HCT116 (cell line): ENCODE measurements at places on chromosomes 12 and 14. TPM values are rescaled to one million over a fixed set of nuclear protein-coding genes. Genes with fewer than 3 reads are reported as not detected.

DNA sequence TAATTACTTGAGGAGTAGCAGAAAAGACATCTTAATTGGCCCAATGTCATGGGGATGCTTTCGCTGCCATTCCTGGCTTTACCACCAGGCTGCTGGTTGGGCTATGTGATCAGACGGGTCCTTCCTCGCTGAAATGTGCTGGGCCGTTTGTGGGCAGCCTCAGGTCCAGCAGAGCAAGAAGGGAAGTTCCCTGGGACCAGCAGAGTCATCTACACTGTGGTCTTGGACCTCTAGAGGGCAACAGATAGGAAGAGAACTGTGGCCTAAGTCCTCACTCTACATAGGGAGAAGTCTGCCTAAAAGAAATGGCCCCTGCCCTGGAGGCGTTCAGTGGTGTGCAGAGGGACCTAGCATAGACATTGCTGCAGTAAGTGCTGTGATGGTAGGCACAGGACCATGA, 10.9 kb downstream of the EVL start:
- peak; percentile 15 for DNase-seq
- no peak overlapping the region for H3K4me3 ChIP-seq
- no peaks in the 10 kb centered on the region for H3K27me3 ChIP-seq
- peaks cover 3% of the 10 kb centered on the region; the same call in 1 of the 2 replicates for H3K4me1 ChIP-seq
- no peaks in the 10 kb centered on the region for H3K36me3 ChIP-seq

GRCh38 chr12:64061868-64062375, 160.2 kb downstream of the KICS2 start:
- no peaks in the 10 kb centered on the region for H3K36me3 ChIP-seq
- H3K27me3 ChIP-seq = no peaks in the 10 kb centered on the region
- H3K4me3 ChIP-seq = no peak overlapping the region
- DNase-seq = no peak
- H3K27ac ChIP-seq = no peak overlapping the region
- H3K4me1 ChIP-seq = no peaks in the 10 kb centered on the region

DNA sequence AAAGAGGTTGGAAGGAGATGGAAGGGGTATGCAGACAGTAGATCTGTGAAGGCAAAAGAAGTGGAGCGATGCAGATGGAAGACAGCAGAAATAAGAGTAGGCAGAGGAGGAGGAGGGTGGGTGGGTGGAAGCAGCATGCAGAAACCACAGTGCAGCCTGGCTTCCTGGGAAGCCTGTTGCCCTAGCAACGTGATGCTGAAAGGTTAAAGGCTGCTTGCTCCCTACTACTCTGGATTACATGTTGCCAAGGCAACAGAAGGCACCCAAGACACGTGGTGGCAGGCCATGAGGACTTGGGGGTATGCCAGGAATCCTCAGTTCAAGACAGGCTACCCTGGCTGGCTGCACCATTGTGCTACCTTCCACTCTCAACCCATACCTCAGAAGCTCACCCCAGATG, 129.6 kb downstream of the GRIN2B start:
- DNase-seq = no peak
- H3K27ac ChIP-seq = no peak overlapping the region
- no peaks in the 10 kb centered on the region for H3K4me1 ChIP-seq
- no peak overlapping the region for H3K4me3 ChIP-seq
- no peaks in the 10 kb centered on the region for H3K36me3 ChIP-seq

- no peak for DNase-seq
- H3K4me1 ChIP-seq = peaks cover 12% of the 10 kb centered on the region
- H3K27ac ChIP-seq = no peak overlapping the region
- no peaks in the 10 kb centered on the region for H3K36me3 ChIP-seq
- H3K4me3 ChIP-seq = no peak overlapping the region
- no peaks in the 10 kb centered on the region for H3K27me3 ChIP-seq
Measured at GRCh38 chr14:58832095-58832521, 194.3 kb downstream of the DACT1 start.

GRCh38 chr14:105153331-105153731, 15.2 kb downstream of the JAG2 start:
- H3K36me3 ChIP-seq = peaks cover 9% of the 10 kb centered on the region; the same call in 1 of the 2 replicates
- no peak overlapping the region for H3K27ac ChIP-seq
- no peaks in the 10 kb centered on the region for H3K4me1 ChIP-seq

GRCh38 chr12:27534060-27534764, 10.2 kb downstream of the PPFIBP1 start:
- no peaks in the 10 kb centered on the region for H3K27me3 ChIP-seq
- no peak for DNase-seq
- no peak overlapping the region for H3K27ac ChIP-seq

DNA sequence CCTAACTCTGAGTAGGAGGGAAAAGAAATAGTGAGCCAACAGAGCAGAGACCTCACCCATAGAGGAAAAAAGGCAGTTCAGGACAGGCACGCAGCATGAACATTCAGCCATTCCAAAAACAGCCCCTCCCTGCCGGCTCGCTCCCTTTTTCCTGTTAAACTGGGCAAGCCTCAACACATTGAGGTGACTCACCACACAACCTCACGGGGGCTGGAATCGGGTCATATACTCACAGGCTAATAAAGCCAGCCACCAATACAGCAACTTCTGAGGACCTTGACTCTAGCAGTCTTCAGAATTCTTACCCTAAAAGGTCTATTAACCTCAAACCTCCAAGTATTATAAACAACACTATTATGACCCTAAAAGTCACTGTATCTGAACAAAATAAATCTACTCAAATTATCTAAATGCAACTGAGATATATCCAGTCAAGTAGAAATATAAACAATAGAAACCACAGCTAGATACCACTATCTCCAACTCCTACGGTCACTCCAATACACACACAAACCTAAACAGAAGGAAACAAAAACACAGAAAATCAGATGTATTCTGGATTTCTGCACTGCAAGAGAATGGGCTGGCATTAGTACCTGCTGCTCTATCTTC, 6.3 kb downstream of the YBX3 start:
- H3K36me3 ChIP-seq = peaks cover 53% of the 10 kb centered on the region
- H3K4me3 ChIP-seq = peak overlapping the region; percentile 13; the same call in 1 of the 2 replicates
- no peaks in the 10 kb centered on the region for H3K27me3 ChIP-seq
- DNase-seq = peak; percentile 75
- H3K4me1 ChIP-seq = peaks cover 63% of the 10 kb centered on the region

GRCh38 chr12:90925562-90925961, 29.4 kb downstream of the CCER1 start:
- no peak overlapping the region for H3K27ac ChIP-seq
- no peak for DNase-seq
- no peaks in the 10 kb centered on the region for H3K27me3 ChIP-seq
- no peaks in the 10 kb centered on the region for H3K36me3 ChIP-seq
- no peaks in the 10 kb centered on the region for H3K4me1 ChIP-seq

DNA sequence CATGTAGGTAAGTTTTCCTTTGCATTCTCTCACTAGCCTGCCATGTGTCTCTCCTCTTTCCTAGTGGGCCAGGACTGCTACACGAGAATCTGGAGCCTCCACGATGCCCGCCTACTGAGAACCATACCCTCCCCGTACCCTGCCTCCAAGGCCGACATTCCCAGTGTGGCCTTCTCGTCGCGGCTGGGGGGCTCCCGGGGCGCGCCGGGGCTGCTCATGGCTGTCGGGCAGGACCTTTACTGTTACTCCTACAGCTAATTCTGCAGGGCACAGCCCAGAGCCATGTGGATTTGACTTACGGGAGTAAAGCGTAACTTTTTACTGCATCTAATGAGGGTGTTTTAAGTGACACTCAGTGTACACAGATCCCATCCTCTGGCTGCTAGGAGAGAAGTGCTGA, 32.3 kb downstream of the DCAF4 start:
- no peak overlapping the region for H3K27ac ChIP-seq
- peaks cover 8% of the 10 kb centered on the region; the same call in 1 of the 2 replicates for H3K36me3 ChIP-seq
- no peak overlapping the region for H3K4me3 ChIP-seq
- H3K27me3 ChIP-seq = no peaks in the 10 kb centered on the region
- no peak for DNase-seq

- H3K36me3 ChIP-seq = peaks cover 70% of the 10 kb centered on the region
- DNase-seq = no peak
- H3K27me3 ChIP-seq = no peaks in the 10 kb centered on the region
- H3K4me1 ChIP-seq = no peaks in the 10 kb centered on the region
Measured at GRCh38 chr12:48696626-48697025, 14.6 kb upstream of the KANSL2 start.

DNA sequence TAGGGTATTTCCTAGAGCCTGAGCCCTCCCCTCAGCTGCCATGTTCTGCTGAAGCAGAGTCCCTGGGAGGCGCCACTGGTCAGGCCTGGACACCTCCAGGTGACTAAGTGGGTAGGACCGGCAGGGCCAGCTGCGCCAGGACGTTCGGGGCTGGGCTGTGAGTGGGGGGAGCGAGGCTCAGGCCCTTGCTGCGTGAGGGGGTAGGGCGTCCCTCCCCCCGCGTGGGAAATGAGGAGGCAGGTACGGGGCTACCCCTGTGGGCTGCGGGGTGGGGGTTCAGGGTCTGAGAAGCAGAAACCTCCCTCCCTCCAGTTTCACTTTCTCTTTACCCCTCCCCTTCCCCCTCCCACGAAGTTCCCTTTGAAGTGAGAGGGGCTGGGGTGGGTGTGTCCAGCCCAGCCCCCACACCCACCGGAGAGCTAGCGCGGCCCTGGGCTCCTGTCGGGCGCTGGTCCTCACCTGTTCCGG, 22.1 kb upstream of the KIF26A start:
- peak overlapping the region; percentile 48 for H3K4me3 ChIP-seq
- H3K4me1 ChIP-seq = peaks cover 63% of the 10 kb centered on the region
- peak overlapping the region; percentile 81 for H3K27ac ChIP-seq
- H3K27me3 ChIP-seq = no peaks in the 10 kb centered on the region
- DNase-seq = no peak

DNA sequence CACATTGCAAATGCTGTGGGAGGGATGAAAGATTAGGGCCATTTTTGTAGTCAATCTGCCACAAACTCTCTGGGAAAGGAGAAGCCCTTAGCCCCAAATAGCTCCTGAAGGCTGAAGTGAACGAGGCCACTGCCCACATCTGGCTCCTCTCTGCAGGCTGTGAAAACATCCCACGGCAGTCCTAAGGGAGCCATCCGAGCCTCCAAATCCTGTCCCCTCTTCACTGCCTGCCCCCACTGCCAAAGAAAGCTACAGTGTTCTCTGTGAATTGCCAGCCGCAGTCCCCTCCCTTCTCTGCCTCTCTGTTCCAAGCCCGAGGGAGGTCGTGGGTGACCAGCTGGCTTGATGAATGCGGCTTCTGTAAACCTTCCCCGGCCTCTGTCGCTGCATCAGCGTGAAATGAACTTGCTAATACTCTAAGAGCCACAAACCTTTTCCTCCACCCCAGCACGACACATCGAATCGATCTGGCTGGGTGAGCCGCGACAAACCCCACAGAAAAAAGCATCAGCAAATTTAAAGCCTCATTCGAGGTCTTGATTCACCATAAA, 180.7 kb upstream of the NRXN3 start:
- no peaks in the 10 kb centered on the region for H3K27me3 ChIP-seq
- no peaks in the 10 kb centered on the region for H3K36me3 ChIP-seq
- no peaks in the 10 kb centered on the region for H3K4me1 ChIP-seq
- DNase-seq = no peak
- H3K27ac ChIP-seq = no peak overlapping the region
- H3K4me3 ChIP-seq = no peak overlapping the region

- H3K27ac ChIP-seq = no peak overlapping the region
- no peak overlapping the region for H3K4me3 ChIP-seq
- H3K36me3 ChIP-seq = no peaks in the 10 kb centered on the region
- H3K4me1 ChIP-seq = 0 out of 2 replicates have a peak, but pooled peaks cover 3% of the 10 kb centered on the region
- no peak for DNase-seq
- no peaks in the 10 kb centered on the region for H3K27me3 ChIP-seq
Measured at GRCh38 chr14:60326274-60326673, 77.3 kb downstream of the PPM1A start.

GRCh38 chr14:23020143-23021128, 10.5 kb upstream of the C14orf93 start:
- H3K4me3 ChIP-seq = no peak overlapping the region
- no peak overlapping the region for H3K27ac ChIP-seq
- peaks cover 4% of the 10 kb centered on the region; the same call in 1 of the 2 replicates for H3K36me3 ChIP-seq
- no peaks in the 10 kb centered on the region for H3K27me3 ChIP-seq
- no peak for DNase-seq

DNA sequence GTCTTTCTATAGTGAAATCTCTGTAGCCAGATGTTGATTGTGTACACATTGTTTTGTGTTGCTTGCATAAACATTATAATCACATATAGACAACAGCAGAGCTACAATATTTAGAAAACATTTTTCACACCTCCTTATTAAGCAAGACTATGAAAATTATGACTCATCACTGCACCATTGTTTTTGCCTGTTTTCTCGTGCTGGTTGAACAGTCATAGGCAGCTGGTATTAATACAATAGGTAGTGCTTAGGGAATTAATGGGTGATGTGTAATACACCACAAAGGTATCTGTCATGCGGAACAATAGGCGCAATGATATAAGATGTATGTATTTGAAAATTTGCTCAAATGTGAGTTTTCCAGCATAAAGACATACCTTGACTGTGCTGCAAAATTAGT, 449.3 kb downstream of the FOXG1 start:
- no peaks in the 10 kb centered on the region for H3K27me3 ChIP-seq
- no peak overlapping the region for H3K27ac ChIP-seq
- no peaks in the 10 kb centered on the region for H3K4me1 ChIP-seq
- DNase-seq = no peak

DNA sequence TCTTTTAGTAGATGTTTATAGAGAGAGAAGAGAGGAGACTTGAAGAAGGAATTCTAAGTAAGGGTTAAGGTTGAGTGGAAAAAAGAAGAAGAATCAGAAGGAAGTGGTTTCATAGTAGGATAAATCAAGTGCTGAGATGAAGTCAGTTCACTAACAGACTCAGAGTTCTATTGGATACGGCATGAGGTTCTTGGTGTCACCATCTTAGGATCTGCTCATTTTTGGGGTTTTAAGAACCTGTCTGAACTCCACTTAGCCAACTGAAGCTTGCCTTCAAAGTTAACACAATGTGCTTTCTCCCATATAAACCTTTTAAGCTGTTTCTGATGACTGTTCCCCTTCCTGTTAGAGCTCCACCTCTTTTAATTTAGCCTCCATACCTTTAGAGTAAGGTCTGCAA, 152.6 kb downstream of the PRKCH start:
- no peak overlapping the region for H3K27ac ChIP-seq
- peaks cover 45% of the 10 kb centered on the region for H3K4me1 ChIP-seq
- DNase-seq = no peak
- H3K4me3 ChIP-seq = no peak overlapping the region
- no peaks in the 10 kb centered on the region for H3K36me3 ChIP-seq

DNA sequence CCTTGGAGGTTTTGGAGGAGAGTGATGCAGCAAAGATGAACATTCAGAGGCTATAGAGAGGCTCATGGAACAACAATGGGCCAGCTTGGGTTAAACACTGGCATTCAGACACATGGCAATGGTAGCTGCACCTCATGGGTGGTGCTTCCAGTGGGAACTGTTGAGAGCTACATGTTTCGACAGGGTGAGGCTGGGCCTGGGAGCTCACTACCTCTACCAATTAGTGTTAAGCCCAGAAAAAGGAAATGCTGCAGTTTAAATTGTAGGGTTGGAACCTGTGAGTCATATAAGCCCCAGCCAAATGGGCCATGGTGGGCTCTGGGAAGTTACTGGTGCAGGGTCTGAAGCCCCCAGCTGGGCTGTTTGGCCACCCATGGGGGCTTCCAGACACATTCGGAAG, 279.7 kb downstream of the ZFP36L1 start:
- no peak overlapping the region for H3K27ac ChIP-seq
- H3K27me3 ChIP-seq = no peaks in the 10 kb centered on the region
- H3K36me3 ChIP-seq = no peaks in the 10 kb centered on the region
- no peak for DNase-seq

LAG3 gene
- 3.3 TPM for total RNA-seq

LTBP2 gene
- total RNA-seq = 1.5 TPM

COQ10A gene
- 11.7 TPM for total RNA-seq

ASB2 gene
- total RNA-seq = not detected

SP1 gene
- 96.8 TPM for total RNA-seq

PLEKHD1 gene
- total RNA-seq = 1.2 TPM

TNFAIP2 gene
- total RNA-seq = 74.8 TPM

SDR9C7 gene
- not detected for total RNA-seq

CEP170B gene
- total RNA-seq = 45.9 TPM

ST8SIA1 gene
- not detected for total RNA-seq

FAM222A gene
- total RNA-seq = 3.7 TPM

KRT79 gene
- total RNA-seq = not detected

TMPRSS12 gene
- not detected for total RNA-seq
